ENCODE measurements at places on chromosomes 2 and 18.

- DNase-seq = no peak
Observed at GRCh38 chr18:907885-908757, 3.5 kb downstream of the ADCYAP1 start.

DNA sequence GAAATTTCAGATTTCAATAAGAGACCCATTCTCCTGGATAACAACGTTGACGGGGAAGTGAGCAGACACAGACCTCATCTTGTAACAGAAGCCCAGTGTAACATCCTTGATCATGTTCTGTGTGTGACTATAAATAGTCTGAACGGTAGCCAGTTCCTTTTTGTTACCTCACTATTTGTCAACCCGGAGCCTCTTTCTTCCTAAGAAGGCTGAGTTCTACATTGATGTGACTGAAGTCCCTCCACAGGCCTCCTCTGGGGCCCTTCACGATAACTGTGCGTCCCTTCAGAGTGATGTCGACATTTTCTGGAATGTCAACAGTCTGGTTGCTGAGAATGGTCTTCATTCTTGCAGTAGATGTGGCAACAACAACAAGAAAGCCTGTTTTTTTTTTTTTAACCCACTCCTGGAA lies 6.3 kb upstream of the PLEKHM3 start:
- no peak for DNase-seq

DNA sequence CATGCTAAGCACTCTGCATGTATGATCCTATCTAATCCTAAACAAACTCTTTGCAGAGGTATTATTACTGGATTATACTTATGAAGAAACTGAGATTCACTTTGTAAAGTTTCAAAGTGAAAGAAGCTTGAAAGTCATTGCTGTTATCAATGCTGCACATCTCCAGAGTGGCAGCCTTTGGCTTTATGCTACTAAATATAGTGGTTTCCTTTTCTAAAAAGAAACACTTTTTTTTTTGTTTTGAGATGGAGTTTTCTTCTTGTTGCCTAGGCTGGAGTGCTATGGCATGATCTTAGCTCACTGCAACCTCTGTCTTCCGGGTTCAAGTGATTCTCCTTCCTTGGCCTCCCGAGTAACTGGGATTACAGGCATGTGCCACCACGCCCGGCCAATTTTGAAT lies 114.9 kb upstream of the RAB27B start:
- DNase-seq = no peak

- DNase-seq = no peak
Observed at GRCh38 chr2:120587997-120588336, 147.7 kb upstream of the GLI2 start.

- DNase-seq = no peak
Observed at GRCh38 chr18:24140697-24141096, 1.8 kb downstream of the CABYR start.

DNA sequence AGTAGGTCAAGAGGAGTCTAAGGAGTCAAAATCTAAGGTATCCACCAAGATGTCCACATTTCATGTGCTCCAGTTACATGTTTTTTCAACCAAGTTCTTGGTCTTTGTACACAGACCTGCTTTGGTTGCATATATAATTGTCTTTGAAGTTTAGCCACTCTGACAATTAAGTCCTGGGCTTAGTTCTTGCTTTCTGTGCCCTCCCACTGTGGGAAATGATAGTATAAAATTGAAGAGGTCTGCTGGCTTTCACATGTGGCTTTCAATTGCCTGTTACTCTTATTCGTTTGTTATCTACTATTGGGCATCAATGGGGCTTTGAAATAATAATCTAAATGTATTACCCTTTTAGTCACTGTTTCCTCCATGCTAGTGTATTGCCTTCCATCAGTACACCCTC lies 72.8 kb downstream of the TBR1 start:
- DNase-seq = no peak

DNA sequence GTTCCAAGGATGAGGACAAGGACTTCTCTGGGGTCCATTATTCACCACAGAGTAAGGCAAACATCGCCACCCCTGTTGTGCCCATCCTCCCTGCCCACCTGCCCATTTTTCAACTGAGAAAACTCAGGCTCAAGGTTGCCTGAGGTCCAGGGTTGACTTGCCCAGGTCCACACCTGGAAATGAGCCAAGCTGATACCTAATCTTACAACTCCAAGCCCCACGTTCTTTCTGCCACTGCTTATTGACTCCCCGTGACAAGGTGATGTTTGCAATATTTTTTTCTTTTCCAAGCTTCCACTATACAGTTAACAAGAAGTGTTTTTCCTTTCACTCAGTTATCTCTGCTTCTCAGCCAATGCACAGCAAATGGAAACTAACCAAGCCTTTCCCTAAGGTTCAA lies 39.0 kb downstream of the RNF152 start:
- no peak for DNase-seq

- no peak for DNase-seq
Observed at GRCh38 chr2:42167458-42167857, 1.7 kb upstream of the EML4 start.

DNA sequence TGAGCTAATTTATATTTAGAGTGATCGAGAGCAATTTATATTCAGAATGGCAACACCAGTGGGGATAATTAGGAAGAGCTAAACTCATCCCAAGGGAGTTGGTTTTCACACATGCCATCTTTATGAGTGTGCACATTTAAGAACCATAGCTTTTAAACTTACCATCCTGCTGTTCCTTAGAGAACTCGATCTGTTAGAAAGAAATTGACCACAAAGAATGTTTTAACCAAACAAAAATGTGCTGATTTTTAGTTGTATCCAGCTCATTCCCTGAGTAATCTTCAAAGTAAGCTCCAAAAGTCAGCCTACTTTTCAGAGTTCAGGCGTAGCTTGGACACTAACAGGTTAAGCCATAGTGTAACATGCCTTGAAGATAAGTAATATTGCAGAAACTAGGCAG lies 12.6 kb downstream of the MYL1 start:
- no peak for DNase-seq

GRCh38 chr2:154912215-154912614 lies 213.7 kb downstream of the KCNJ3 start:
- no peak for DNase-seq

GRCh38 chr2:206477296-206477695 lies 34.0 kb downstream of the ADAM23 start:
- DNase-seq = no peak

GRCh38 chr2:20150806-20151571 lies 73.9 kb downstream of the SDC1 start:
- DNase-seq = no peak

DNA sequence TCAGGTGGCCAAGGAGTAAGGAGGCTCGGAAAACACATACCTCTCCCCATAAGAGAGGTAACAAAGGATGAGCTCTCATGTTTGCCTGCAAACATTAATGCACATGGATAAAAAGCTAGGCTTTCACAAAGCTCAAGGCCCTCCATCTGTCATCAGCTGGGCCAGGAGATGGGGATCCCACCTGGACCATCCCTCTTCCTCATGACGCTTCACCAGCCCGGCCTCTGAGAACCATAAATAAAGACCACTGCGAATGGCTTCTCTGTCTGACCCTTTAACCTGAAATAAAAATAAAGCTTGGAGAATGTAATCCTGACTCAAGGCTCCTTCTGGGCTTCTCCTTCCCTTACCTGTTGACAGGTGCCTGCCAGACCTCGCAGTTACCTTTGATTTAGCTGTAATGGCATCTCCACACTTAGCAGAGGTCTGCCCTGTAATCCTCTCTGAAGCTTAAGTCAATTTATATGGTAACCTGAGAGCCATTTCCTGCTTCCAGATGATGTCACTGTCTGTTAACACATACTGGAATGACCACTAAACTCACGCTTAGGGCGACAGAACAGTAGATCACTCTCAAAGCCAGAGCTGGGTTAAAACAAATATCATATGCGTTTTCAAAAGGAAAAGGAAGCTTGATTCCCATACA lies 29.3 kb upstream of the FOXI3 start:
- DNase-seq = no peak

- DNase-seq = no peak
Observed at GRCh38 chr2:177633111-177633510, 240.5 kb downstream of the AGPS start.

- DNase-seq = no peak
Observed at GRCh38 chr2:234960175-234961088, 8.6 kb downstream of the SH3BP4 start.

GRCh38 chr18:12301263-12302005 lies 6.6 kb upstream of the TUBB6 start:
- DNase-seq = no peak

DNA sequence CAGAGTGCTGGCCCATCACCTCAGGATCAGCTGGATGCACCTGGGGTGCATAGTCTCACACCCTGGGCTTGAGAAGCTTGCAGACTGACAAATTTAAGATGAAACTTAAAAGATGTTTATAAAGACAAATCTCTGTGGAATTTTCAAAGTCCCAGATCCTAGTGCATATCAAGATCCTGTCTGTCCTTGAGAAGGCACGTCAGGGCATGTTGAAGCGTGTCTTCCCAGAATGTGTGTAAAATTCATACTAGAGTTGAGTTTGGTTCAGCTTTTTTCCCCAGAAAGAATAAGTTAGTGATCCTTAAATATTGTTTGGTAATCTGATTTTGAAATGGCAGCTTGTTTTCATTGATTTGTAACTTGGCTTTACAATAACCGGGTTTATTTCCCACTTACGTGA lies 27.5 kb downstream of the INSIG2 start:
- DNase-seq = no peak

GRCh38 chr2:5713101-5713500 lies 20.9 kb downstream of the SOX11 start:
- DNase-seq = no peak
